Uterus (tissue), 4 donors: ENCODE measurements at places on chromosomes 2 and 18. TPM values are rescaled to one million over a fixed set of nuclear protein-coding genes. Genes with fewer than 3 reads are reported as not detected.

- no peak for DNase-seq
Observed at GRCh38 chr2:182355815-182356214, 71.0 kb downstream of the PDE1A start.

- DNase-seq, result no peak
Observed at GRCh38 chr2:114068438-114068837, 178.5 kb downstream of the ACTR3 start.

DNA sequence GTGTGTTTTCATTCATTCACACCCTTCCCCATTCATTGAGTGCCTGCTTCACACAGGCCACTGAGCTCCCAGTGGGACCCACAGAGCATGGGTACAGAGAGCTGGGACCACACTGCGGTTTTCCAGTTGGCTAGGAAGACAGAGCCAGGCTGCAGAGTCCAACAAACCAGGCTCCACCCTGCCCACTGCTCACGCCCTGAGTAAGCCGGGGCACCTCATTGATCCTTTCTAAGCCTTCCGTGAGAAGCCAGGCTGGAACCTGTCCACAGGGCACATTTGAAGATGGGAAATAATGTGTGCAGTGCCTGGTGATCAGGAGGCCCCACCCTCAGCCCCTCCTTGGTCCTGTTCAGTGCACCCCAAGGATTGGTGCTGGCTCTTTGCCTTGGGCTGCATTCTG, 13.5 kb downstream of the KCNIP3 start:
- no peak for DNase-seq

ANKAR gene
- 2.6 TPM for total RNA-seq

KIF1A gene
- total RNA-seq, result 0.37 TPM
